Stimulated activated CD8-positive, alpha-beta memory T cell treated with anti-CD3 and anti-CD28 coated beads, Interleukin-15, amount 100 ng/mL, for 4 hours (primary cell): ENCODE measurements at places on chromosomes 7 and 10.

DNA sequence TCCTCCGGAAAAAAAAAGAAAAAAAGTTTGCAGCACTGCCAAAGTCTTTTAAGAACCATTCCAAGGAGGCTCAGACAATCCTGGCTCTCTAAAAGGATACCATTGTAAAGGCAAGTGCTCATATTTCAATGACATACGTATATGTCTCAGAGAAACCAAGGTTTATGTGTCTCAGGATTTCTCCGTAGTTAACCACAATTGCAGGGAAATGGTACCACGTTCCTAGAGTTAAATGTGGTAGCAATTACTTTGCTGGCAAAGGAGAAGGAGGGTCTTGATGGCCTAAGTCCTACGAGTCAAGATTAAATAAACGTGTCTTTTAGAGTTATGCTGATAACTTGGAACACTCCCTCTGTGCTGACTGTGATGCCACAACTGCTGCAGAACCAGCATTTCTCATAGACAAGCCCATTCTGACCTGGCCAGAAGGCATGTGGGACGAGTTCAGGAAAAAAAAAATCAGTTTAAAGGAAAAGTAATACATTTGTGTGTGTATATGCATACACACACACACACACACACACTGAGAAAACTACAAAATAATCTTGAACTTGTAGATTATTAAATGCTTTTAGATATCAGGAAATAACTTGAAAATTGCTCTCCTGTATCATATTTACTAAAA is 245.9 kb downstream of the FGFR2 start:
- DNase-seq = no peak

GRCh38 chr7:70833726-70834125 is 298.2 kb upstream of the GALNT17 start:
- DNase-seq = no peak

GRCh38 chr10:85784792-85785191 is 581.8 kb downstream of the GRID1 start:
- DNase-seq = no peak

DNA sequence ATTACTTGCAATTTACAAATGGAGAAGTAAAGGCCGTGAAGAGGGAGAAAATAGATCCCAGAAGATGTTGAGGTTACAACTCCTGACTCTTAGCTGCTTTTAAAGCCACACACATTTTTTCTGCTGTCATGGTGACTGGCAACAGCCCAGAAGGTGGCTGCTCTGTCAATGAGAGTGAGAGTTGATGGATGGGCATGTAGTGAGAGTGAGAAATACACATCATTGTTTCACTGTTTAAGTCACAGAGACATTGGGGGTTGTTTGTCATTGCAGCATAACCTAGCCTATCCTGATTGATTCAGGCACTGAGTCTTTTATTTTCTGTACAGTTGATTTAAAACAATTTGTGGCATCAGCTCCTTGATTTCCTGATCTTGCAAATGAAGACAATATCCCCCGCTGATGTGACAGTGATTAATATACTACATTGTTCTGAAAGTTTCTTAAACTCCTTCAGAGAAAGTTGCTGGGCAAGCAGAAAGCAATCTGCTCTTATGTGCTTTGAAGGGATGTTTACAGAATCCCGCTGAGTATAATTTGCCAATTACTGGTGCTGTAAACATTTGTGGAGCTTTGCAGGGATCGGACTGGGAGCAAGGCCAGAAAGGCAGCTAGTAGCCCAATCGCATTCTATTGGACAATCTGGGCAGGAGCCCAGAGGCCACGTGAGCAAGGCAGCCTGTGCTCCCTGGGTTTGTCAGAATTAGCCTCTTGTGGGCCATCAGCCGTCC is 229.6 kb downstream of the PRPF18 start:
- DNase-seq = no peak

- DNase-seq = no peak
Observed at GRCh38 chr7:22663357-22663718, 63.7 kb upstream of the IL6 start.

DNA sequence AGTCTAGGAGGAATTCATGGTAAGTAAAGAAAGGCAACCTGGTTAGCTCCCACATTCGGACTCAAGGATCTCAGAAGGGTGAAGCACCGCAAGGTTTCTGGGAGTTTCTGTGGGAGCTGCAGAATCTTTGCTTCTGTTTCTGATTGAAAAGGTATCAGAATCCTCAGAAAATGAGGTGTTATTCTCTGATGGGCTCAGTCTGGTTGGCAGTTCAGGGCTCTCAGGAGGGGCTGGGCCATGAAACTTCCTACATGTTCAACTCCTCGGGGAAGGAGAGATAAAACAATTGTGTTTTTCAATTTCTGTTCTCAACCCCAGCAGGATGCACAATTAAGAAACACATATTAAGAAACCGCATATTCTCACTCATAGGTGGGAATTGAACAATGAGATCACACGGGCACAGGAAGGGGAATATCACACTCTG is 9.1 kb downstream of the OR2A7 start:
- DNase-seq = no peak

- DNase-seq = no peak
Observed at GRCh38 chr10:631266-631665, 58.2 kb downstream of the DIP2C start.

DNA sequence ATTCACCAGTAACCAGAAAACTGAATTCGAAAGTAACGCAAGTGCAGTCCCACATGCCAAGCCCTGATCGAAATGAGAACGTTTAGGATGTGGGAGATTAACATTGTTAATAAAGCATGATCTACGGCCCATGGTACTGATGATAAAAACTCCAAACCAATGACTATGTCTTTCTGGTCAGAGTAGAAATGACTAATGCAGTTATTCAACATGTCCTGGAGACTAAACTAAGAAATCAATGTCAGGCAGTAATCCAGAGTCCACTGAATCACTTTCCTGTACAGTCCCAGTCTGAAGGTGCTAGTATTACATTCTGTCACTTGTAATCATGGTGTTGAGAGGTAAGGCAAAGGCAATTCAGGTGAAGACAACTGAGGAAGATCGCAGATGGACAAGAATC is 14.4 kb downstream of the NPSR1 start:
- DNase-seq = no peak

DNA sequence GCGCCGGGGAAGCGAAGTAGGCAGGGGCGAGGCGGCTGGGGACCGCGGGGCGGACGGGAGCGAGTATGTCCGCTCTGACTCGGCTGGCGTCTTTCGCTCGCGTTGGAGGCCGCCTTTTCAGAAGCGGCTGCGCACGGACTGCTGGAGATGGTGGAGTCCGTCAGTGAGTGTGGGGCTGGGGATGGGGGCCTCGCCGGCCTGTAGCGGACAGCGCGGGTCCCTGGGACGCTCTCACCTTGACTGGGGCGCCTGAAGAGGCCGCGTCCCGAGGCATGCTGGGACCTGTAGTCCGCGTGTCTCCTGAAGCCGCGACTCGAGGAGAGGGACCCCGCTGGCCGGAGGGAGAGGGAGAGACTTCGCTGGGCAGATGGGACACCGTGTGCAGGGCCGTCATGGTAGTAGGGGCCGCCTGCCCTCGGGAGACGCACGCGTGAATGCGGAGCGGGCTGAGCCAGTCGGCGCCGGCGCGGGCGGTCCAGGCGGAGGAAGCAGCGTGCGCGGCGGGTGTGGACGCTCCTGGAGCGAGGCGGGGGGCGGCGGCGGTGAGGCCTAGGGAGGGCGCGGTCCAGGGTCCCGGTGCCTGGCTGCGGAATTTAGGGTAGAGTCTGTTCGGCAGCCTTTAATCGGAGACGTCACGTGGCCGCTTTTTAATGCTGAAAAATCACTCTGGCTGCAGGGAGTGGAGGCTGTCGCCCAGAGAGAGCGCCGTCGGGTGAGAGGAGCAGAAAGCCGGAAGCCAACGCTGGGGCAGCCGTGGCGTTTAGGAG is at the start of gene NDUFB2:
Gene NDUFB2, plus strand, starts transcription at position 29 of the 767 bp plus-strand sequence. Its CDS starts 37 bp downstream, at position 66.
- DNase-seq = no peak

DNA sequence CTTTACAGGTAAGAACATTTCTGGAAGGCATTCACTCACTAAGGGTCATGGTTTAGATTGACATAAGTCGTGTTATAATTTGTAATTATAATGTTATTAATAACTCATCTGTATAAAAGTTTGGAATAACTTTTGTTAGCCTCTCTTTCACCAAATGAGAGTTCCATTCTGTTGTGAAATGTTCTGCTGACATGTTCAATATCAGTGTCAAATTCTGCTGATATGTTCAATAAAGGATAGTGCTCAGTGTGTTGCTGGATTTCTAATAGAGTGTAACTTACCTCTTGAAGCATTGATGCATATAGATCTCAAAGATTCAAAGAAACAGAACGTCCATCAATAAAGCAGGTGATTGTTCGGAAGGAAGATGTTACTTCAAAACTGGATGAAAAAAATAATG is 30.6 kb downstream of the ANLN start:
- DNase-seq = no peak

GRCh38 chr7:88040694-88041093 is 106.6 kb downstream of the ADAM22 start:
- no peak for DNase-seq

- no peak for DNase-seq
Observed at GRCh38 chr7:13989949-13990305, 461 bp upstream of the ETV1 start.

- no peak for DNase-seq
Observed at GRCh38 chr7:2158331-2159175, 74.2 kb downstream of the MAD1L1 start.

- DNase-seq = no peak
Observed at GRCh38 chr7:123004931-123005330, 9.4 kb upstream of the TAS2R16 start.

DNA sequence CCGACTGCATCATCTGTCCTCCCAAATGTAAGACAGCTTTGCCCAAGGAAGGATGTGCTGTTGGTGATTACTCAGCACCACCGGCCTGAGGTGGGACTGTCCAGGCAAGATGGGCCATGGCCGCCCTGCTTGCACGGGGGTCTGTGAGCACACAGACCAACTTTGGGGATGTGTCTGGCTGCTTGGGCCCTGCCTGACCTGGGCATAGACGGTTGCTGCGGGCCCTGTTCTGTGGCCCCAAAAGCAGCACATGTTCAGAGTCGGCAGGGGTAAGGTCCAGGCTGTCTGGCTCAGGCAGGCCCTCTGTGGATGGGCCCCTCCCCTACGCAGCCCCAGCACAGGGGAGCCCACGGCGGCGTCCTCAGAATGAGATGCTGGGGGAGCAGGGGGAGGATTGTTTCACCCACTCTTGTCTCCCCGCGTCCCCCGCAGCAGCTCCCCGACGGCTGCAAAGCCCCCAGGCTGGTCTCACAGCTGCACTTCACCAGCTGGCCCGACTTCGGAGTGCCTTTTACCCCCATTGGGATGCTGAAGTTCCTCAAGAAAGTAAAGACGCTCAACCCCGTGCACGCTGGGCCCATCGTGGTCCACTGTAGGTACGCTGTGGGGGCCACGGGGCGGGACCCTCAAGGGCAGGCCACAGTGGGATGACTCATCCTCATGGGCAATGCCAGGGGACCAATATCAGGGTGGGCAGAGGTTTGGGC is 58.4 kb downstream of the MKI67 start:
- no peak for DNase-seq

GRCh38 chr10:1577373-1577770 is 160.0 kb downstream of the ADARB2 start:
- DNase-seq = no peak

DNA sequence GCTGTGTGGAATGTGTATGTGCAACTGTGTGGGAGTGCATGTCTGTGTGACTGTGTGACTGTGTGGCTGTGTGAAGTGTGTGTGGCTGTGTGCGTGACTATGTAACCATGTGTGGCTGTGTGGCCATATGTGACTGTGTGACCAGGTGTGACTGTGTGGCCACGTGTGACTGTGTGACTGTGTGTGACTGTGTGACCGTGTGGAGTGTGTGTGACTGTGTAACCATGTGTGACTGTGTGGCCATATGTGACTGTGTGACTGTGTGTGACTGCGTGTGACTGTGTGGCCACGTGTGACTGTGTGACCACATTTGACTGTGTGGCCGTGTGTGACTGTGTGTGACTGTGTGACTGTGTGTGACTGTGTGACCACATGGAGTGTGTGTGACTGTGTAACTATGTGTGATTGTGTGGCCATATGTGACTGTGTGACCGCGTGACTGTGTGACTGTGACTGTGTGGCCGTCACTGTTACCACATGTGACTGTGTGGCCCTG is 502.9 kb downstream of the DNAJB6 start:
- DNase-seq = no peak

DNA sequence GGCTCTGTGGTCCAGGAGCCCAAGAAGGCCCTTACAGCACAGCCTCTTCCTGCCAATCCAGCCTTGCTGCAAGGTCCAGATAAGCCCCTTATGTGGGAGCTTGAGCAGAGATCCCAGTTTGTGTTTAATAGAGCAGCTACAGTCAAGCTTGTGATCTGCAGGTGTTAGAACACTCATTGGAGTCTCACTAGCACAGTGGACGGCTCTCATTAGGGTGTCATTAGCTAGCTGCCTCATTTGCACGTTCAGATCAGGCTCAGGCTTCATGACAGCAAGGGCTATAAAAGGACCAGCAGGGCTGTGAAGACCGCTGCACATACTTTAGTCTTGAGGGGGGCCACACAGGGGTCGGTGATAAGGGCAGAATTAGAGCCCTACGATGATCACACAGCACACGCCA is 443.2 kb downstream of the RPS24 start:
- DNase-seq = no peak

DNA sequence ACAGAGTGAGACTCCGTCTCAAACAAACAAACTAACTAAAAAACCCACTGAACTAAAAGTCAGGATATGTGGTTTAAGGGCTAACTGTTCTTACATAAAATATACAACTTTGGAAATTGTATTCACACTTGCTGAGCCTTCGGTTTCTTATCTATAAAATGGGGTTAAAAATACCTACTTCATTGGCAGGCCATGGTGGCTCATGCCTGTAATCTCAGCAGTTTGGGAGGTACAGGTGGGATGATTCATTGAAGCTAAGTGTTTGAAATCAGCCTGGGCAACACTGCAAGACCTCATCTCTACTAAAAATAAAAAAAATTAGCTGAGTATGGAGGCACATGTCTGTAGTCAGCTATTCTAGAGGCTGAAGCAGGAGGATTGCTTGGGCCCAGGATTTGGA is 115.4 kb upstream of the KLF6 start:
- no peak for DNase-seq

DNA sequence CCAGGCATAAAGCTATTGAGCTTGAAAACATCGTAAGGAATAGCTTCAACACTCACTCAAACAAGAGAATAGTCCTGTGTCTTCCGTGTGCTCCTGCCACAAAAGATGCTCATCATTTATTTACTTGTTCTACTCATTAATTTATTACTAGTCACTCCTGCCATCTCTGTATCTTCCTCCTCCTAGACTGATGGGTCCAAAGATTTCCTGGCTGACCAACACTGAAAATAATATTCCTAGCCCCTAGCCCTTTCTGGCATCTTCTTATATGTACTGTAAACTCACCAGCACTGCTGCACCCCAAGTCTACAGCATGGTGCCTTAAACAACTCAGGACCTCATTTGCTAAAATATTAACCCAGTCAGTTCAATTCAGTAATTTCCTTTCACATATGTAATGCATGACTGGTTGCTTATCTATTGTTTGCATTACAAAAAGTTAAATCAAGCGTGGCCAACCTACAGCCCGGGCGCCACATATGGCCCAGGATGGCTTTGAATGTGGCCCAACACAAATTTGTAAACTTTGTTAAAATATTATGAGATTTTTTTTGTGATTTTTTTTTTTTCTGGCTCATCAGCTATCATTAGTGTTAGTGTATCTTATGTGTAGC is 86.7 kb upstream of the GSDME start:
- no peak for DNase-seq
